ENCODE measurements at places on chromosomes 1 and 21. TPM values are rescaled to one million over a fixed set of nuclear protein-coding genes. Genes with fewer than 3 reads are reported as not detected.

Gene RNU1-1
- polyA plus RNA-seq = not detected

Gene LCE3D
- polyA plus RNA-seq = 15.7 TPM

Gene CRB1
- 0.41 TPM for polyA plus RNA-seq

Gene TCHH
- 1.4 TPM for polyA plus RNA-seq

Gene AKR7A3
- 2.1 TPM for polyA plus RNA-seq

Gene DCDC2B
- polyA plus RNA-seq = 0.09 TPM

Gene LRRC42
- polyA plus RNA-seq = 17.5 TPM

Gene FCER1G
- 262 TPM for polyA plus RNA-seq

Gene TP73
- polyA plus RNA-seq = 2.9 TPM

Gene MLLT11
- polyA plus RNA-seq = 6.6 TPM

DNA sequence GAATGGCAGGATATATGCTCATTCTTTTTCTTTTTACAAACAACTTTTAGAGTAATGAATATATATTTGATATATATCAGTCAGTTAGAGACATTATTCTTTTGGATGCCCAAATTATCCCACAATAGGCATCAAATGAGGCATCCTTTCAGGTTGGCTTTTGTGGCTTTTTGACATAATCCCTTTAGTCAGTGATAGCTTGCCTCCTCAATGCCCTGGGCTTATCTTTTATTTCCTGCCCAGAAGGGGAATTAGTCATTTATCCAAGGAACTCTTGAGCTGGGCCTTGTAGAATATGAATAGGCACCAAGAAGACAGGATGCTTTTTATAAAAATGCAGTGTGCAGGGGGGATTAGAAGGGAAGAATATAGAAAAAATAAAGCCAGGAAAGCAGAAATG lies 22.2 kb downstream of the EPHX4 start:
- no peaks in the 10 kb centered on the region for H3K36me3 ChIP-seq
- H3K27me3 ChIP-seq = no peaks in the 10 kb centered on the region
- no peaks in the 10 kb centered on the region for H3K4me1 ChIP-seq
- DNase-seq = no peak
- H3K4me3 ChIP-seq = no peak overlapping the region

- H3K4me3 ChIP-seq = no peak overlapping the region
- no peak for DNase-seq
- H3K27me3 ChIP-seq = no peaks in the 10 kb centered on the region
- peaks cover 5% of the 10 kb centered on the region for H3K4me1 ChIP-seq
- H3K27ac ChIP-seq = no peak overlapping the region
These were observed 58.7 kb downstream of the NENF start for GRCh38 chr1:212491454-212491853.

DNA sequence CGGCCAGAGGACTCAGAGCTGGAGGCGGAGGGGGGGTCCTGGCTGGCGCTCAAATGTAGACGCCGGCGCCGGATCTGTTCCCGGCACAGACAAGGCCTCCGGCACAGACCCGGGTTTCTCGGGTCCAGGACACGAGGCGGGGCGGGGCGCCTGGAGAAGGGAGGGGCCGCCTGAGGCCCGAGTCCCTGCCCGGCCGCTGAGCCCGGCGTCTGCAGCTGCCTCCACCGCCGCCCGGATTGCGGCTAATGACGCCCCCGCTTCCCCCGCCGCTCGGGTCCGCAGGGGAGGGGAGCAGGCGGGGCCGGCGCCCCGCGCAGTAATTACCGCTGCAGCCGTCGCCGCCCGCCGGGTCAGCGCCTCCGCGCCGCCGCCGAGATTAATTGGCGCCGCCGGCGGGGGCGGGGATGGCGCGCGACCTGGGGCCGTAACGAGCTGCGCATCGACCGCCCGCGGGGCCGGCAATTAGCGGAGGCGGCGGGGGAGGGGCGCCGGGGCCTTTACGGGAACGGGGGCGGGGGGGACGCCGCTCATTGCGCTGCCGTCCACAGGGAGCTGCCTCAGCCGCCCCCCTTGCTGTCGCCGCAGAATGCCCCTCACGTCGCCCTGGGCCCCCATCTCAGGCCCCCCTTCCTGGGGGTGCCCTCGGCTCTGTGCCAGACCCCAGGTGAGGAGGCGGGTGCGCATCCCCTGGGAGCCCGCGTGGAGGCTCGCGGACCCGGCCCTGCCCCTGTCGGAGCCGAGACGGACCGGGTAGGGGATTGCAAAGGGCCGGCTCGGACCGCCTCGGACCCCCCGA lies 17.3 kb downstream of the NOC2L start:
- H3K27me3 ChIP-seq = peaks cover 70% of the 10 kb centered on the region
- no peak for DNase-seq
- no peak overlapping the region for H3K4me3 ChIP-seq
- H3K4me1 ChIP-seq = peaks cover 2% of the 10 kb centered on the region
- H3K27ac ChIP-seq = no peak overlapping the region

DNA sequence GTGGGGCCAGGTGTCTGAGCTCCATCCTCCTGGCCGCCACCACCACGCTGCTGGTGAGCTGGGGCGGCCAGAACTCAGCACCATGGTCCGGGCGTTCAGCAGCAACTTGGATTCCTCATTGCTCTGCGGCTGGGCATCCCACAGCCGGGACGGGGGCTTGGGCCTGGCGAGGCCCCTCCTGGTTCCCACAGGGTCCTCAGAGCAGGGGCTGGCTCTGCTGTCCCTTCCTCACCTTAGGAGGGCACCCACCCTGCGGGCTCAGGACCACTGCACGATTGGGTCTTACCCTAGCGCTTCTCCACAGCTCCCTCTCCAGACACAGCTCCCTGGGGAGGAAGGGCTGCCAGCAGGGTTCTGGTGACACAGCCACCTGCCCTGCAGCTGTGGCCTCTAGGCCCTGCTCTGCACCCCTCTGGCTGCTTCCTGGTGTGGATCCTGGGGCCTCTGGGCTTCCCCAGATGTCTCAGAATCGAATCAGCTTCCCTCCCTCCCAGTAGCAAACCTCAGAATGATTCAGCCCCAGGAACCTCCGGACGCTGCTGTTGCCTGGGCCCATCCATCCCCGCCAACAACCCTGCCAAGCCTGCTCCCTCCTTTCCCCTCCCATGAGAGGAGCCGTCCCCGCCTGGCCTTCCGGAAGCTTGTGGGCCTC lies 25.0 kb downstream of the CRYAA start:
- peaks cover 30% of the 10 kb centered on the region for H3K4me1 ChIP-seq
- H3K27ac ChIP-seq = no peak overlapping the region
- H3K4me3 ChIP-seq = no peak overlapping the region
- no peaks in the 10 kb centered on the region for H3K36me3 ChIP-seq
- no peak for DNase-seq
- H3K27me3 ChIP-seq = no peaks in the 10 kb centered on the region

GRCh38 chr1:54566438-54567141 lies 18.6 kb downstream of the ACOT11 start:
- no peak overlapping the region for H3K4me3 ChIP-seq
- no peak for DNase-seq
- no peak overlapping the region for H3K27ac ChIP-seq
- H3K4me1 ChIP-seq = peaks cover 5% of the 10 kb centered on the region

DNA sequence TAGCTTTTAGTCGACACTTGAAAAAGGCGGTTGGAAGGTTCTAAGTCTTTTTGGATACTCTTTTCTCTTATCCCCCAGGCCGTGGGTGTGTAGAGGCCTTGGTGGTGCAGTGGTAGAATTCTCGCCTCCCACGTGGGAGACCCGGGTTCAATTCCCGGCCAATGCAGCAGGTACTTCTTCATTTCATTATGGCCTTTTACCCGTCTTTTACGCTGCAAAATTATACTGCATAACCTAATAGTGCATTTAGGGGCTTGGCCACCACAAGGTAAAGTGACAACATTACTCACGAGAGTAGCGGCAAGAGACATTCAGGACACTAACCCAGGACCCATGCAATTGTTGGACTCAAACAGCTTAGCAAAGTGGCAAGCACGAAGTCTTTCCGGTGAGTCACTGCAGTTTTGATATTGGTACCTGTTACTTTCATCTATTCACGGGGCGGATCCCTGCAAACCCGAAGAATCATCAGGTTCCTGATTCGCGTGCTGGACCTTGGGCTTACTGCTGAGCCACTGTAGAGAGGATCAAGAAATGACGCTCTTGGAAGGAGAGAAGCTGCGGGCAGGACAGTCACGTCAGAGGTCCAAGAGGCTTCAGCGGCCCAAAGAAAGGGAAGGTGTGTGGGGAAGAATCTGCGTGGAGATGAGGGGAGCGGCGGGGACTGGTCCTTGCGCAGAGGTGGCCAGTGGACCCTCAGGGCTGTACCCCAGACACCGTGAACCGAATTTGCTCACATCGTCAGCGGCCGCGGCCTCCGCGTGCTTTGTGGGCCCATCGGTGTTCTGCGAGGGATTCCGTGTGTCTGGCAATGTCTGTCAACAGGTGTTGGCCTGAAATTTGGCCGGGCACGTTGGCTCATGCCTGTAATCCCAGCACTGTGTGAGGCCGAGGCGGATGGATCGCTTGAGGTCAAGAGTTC lies 12.9 kb upstream of the RNU1-4 start:
- H3K27ac ChIP-seq = no peak overlapping the region
- no peaks in the 10 kb centered on the region for H3K36me3 ChIP-seq
- DNase-seq = no peak
- peaks cover 31% of the 10 kb centered on the region for H3K27me3 ChIP-seq

- no peaks in the 10 kb centered on the region for H3K36me3 ChIP-seq
- no peak overlapping the region for H3K4me3 ChIP-seq
- H3K27me3 ChIP-seq = no peaks in the 10 kb centered on the region
- H3K27ac ChIP-seq = no peak overlapping the region
- no peak for DNase-seq
- H3K4me1 ChIP-seq = no peaks in the 10 kb centered on the region
These were observed 18.9 kb downstream of the SLC16A1 start for GRCh38 chr1:112937070-112937469.

DNA sequence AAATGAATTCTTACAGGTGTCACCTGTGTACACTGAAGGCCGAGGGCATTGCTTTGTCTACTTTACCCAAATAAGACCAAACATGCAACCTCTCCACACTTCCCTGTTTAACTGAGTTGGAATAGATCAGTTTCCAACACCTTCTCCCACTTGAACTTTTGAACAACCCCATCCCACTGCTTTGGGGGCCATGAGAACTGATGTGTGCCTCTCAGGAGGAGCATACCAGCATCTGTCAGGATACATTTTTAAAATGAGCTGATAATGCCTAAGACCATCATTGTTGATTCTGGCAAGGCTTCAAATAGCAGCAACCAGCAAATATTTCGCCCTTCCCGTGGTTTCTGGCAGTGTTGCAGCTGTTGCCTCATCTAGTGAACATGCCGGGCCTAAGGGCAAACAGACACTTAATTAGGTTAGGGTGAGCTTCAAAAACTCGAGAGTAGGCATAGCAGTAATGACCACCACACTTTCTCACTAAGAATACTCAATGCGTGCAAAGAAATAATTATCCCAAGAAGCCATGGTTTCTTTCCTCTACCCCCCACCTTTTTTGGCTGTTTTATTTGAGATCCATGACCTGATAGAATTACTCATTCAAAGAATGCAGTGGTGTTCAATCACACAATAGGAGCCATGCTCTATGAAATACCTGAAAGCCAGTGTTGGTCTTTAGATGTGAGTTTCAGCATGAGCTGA lies 63.7 kb downstream of the MAP10 start:
- H3K4me1 ChIP-seq = no peaks in the 10 kb centered on the region
- no peak for DNase-seq

- H3K36me3 ChIP-seq = no peaks in the 10 kb centered on the region
- no peaks in the 10 kb centered on the region for H3K27me3 ChIP-seq
- no peak for DNase-seq
- no peak overlapping the region for H3K27ac ChIP-seq
- H3K4me3 ChIP-seq = no peak overlapping the region
- H3K4me1 ChIP-seq = no peaks in the 10 kb centered on the region
These were observed 33.3 kb downstream of the LRRC8B start for GRCh38 chr1:89557956-89558355.

- H3K27ac ChIP-seq = no peak overlapping the region
- no peaks in the 10 kb centered on the region for H3K27me3 ChIP-seq
- no peak for DNase-seq
- H3K4me1 ChIP-seq = no peaks in the 10 kb centered on the region
- no peaks in the 10 kb centered on the region for H3K36me3 ChIP-seq
These were observed 7.5 kb upstream of the ZNF436 start for GRCh38 chr1:23376890-23377811.

GRCh38 chr1:232904566-232904965 lies 45.8 kb upstream of the NTPCR start:
- H3K4me3 ChIP-seq = no peak overlapping the region
- H3K4me1 ChIP-seq = peaks cover 84% of the 10 kb centered on the region
- H3K36me3 ChIP-seq = no peaks in the 10 kb centered on the region
- H3K27ac ChIP-seq = no peak overlapping the region
- peak; percentile 53 for DNase-seq
- peaks cover 2% of the 10 kb centered on the region for H3K27me3 ChIP-seq

GRCh38 chr1:160731990-160732389 lies 7.1 kb upstream of the SLAMF7 start:
- H3K27me3 ChIP-seq = no peaks in the 10 kb centered on the region
- no peak overlapping the region for H3K27ac ChIP-seq
- H3K4me1 ChIP-seq = peaks cover 2% of the 10 kb centered on the region
- H3K4me3 ChIP-seq = no peak overlapping the region
- no peaks in the 10 kb centered on the region for H3K36me3 ChIP-seq

DNA sequence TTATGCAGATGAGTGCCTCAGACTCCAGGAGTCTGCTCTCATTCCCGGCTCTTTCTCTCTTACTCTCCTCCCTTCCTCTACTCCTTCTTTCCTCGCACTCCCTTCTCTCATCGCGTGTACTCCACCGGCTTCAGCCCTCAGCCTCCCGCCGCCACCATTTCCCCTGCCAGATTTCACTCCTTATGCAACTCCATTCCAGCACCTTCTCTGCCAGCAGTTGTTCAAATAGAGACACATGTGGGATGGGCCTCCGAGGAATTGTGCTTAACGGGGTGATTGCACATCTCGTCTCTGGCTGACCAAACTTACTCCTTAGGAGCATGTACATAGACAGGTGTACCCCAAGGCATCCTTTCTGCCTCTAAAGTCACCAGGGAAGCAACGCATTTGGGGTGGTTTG lies 2.1 kb downstream of the CNTN2 start:
- peaks cover 83% of the 10 kb centered on the region for H3K27me3 ChIP-seq
- no peak for DNase-seq
- no peak overlapping the region for H3K4me3 ChIP-seq
- no peak overlapping the region for H3K27ac ChIP-seq

DNA sequence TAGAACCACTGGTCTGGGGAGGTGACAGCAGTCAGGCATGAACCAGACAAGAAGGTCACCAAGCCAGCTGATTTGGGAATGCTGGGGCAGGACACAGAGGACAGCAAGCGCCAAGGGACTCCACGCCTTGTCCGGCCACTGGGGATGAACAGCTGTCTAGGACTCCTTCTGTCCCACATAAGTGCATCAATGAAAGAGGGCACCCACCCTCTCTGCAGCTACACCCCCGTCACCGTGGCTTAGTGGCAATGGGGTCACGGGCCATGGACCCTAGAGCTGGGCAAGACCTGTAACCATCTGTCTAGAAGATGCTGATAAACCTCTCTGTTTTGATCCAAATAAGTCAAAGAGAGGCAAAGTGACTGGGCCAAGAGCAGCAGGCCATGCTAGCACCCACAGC lies 16.8 kb downstream of the UBE2G2 start:
- H3K36me3 ChIP-seq = peaks cover 34% of the 10 kb centered on the region
- H3K4me1 ChIP-seq = no peaks in the 10 kb centered on the region
- H3K27me3 ChIP-seq = no peaks in the 10 kb centered on the region
- DNase-seq = no peak
- no peak overlapping the region for H3K4me3 ChIP-seq

Measured in thymus (tissue), 14 donors.